Endothelial cell (in vitro differentiated cells): ENCODE measurements at places on chromosomes 6 and 20.
A peak's percentile ranks its signal among the peaks of the same experiment; 100 is the strongest.

GRCh38 chr20:43450841-43451799 lies 6.6 kb upstream of the SRSF6 start:
- H3K36me3 ChIP-seq = no peaks in the 10 kb centered on the region
- no peak overlapping the region for H3K4me3 ChIP-seq
- no peaks in the 10 kb centered on the region for H3K4me1 ChIP-seq
- no peak for DNase-seq
- H3K27me3 ChIP-seq = peaks cover 5% of the 10 kb centered on the region

GRCh38 chr20:57661746-57662455 lies 41.7 kb upstream of the ZBP1 start:
- peaks cover 32% of the 10 kb centered on the region for H3K36me3 ChIP-seq
- no peak overlapping the region for H3K4me3 ChIP-seq
- peaks cover 13% of the 10 kb centered on the region for H3K27me3 ChIP-seq
- peaks cover 22% of the 10 kb centered on the region for H3K4me1 ChIP-seq
- H3K27ac ChIP-seq = no peak overlapping the region
- no peak for DNase-seq

DNA sequence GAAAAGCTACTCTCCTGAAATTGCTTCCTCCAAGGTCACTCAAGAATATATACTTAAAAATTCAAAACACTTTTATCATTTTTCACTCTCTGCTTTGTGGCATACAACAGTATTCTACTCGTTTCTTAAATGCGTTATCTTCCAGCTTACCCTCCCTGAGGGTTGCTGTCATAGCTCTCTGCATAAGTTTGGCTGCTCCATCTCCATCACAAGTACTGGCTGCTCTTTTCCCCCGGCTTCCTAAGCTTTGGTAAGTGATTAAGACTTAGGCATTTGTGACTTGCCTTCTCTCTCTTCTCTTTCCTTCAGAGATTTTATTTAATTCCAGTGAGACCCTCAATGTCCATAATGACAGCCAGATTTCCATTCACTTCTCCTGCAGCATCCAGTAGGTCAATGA lies 128.3 kb downstream of the NKAIN2 start:
- no peaks in the 10 kb centered on the region for H3K27me3 ChIP-seq
- no peak for DNase-seq
- H3K4me3 ChIP-seq = no peak overlapping the region
- H3K4me1 ChIP-seq = no peaks in the 10 kb centered on the region

DNA sequence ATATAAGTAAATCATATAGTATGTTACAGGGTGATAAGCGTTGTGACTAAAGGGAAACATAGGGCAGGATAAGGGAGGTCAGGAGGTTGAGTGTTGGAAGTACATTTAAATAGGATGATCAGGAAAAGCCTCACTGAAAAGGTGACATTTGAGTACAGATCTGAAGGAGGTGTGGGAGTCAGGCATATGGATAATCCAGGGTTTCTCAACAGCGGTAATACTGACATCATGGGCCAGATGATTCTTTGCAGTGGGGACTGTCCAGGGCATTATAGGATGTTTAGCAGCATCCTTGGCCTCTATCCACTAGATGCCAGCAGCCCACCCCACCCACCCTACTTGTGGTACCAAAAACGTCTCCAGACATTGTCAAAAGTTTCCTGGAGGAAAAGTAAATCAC lies 292.6 kb upstream of the PREP start:
- DNase-seq = no peak
- H3K27ac ChIP-seq = no peak overlapping the region
- no peaks in the 10 kb centered on the region for H3K27me3 ChIP-seq
- H3K4me3 ChIP-seq = no peak overlapping the region
- no peaks in the 10 kb centered on the region for H3K4me1 ChIP-seq
- H3K36me3 ChIP-seq = no peaks in the 10 kb centered on the region

- no peak for DNase-seq
- no peak overlapping the region for H3K4me3 ChIP-seq
- no peaks in the 10 kb centered on the region for H3K27me3 ChIP-seq
- H3K36me3 ChIP-seq = no peaks in the 10 kb centered on the region
Observed at GRCh38 chr6:32092760-32093497, 16.2 kb downstream of the TNXB start.

- no peak overlapping the region for H3K27ac ChIP-seq
- no peak overlapping the region for H3K4me3 ChIP-seq
- no peaks in the 10 kb centered on the region for H3K4me1 ChIP-seq
- peaks cover 3% of the 10 kb centered on the region for H3K27me3 ChIP-seq
- no peak for DNase-seq
Observed at GRCh38 chr6:35534407-35535170, 21.9 kb upstream of the TULP1 start.

- no peaks in the 10 kb centered on the region for H3K4me1 ChIP-seq
- H3K4me3 ChIP-seq = no peak overlapping the region
- no peak overlapping the region for H3K27ac ChIP-seq
- H3K36me3 ChIP-seq = peaks cover 40% of the 10 kb centered on the region
Observed at GRCh38 chr20:3326779-3327521, 80.5 kb downstream of the DNAAF9 start.

DNA sequence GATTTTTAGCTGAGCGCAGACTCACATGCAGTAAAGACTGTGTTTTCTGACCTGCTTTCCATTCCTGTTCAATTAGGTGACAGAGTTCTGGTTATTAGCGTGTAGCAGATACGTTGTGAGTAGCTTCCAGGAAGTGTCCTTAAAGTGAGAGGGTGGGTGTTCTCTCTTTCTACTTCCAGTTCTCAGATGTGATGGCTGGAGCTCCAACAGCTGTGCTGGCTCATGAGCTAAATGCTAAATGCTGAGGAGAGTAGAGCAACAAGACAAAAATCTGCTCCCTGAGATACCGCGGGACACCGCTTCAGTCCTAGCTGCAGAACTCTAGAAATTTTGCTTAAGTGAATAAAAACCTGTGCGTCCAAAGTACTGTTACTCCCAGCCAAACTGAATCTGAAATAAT lies 38.2 kb upstream of the FYN start:
- peaks cover 3% of the 10 kb centered on the region for H3K27me3 ChIP-seq
- H3K27ac ChIP-seq = no peak overlapping the region
- H3K4me3 ChIP-seq = no peak overlapping the region
- peaks cover 4% of the 10 kb centered on the region for H3K36me3 ChIP-seq
- H3K4me1 ChIP-seq = no peaks in the 10 kb centered on the region

DNA sequence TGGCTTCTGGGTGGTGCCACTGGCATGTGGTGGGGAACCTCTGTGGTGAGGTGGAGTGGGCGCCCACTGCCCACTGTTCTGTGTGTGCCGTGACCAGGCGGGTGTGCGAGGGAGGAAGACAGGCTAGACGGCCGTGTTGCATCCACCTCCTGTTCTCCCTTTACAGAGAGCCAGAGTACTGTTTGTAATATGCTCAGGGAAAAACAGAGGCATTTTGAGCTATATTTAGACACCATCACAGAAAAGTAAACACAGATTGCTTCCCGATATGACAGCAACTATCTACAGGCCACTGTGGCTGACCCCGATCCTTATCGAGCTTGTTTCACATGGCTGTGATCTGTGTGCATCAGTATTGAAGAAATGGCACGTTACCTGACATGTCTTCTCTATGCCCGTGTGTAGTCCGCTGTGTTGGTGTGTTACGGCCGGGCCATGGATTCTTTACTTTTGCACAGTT lies 45.6 kb downstream of the ARID1B start:
- peaks cover 5% of the 10 kb centered on the region for H3K36me3 ChIP-seq
- DNase-seq = no peak
- no peak overlapping the region for H3K27ac ChIP-seq
- H3K4me1 ChIP-seq = peaks cover 27% of the 10 kb centered on the region

DNA sequence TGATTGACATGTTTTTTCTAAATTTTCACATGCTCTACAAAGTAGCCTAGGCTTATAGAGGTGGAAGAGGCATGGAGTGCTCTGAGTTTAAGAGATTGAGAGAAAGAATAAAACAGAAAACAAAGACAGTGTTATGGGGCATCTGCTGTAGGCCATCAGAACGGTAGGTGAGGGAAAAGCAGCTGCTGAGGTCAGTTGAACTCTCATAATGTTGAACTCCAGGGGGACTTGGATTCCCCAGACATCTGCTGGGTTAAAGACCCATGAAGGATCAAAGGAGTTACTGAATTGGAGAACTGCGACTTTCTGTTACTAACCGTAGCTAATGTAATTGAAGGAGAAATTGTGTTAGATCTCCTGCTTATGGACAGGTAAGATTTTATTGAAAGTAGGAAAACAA lies 333.9 kb downstream of the TFAP2B start:
- no peak overlapping the region for H3K27ac ChIP-seq
- no peaks in the 10 kb centered on the region for H3K27me3 ChIP-seq
- H3K4me3 ChIP-seq = no peak overlapping the region
- no peak for DNase-seq

DNA sequence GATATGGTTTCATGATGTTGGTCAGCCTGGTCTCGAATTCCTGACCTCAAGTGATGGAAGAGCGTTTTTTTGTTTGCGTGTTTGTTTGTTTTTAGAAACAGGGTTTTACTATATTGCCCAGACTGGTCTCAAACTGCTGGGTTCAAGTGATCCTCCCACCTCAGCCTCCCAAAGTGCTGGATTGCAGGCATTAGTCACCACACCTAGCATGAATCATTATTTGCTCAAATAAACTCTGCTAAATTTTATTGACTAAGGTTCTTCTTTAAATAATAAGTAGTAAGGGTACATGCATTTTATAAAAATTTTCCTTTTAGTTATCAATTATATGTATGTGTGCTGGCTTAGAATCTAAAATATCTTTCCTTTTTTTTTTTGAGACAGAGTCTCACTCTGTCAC lies 52.9 kb downstream of the ZBTB9 start:
- H3K4me3 ChIP-seq = no peak overlapping the region
- no peak for DNase-seq
- H3K27ac ChIP-seq = no peak overlapping the region
- H3K27me3 ChIP-seq = peaks cover 2% of the 10 kb centered on the region
- peaks cover 26% of the 10 kb centered on the region for H3K4me1 ChIP-seq

DNA sequence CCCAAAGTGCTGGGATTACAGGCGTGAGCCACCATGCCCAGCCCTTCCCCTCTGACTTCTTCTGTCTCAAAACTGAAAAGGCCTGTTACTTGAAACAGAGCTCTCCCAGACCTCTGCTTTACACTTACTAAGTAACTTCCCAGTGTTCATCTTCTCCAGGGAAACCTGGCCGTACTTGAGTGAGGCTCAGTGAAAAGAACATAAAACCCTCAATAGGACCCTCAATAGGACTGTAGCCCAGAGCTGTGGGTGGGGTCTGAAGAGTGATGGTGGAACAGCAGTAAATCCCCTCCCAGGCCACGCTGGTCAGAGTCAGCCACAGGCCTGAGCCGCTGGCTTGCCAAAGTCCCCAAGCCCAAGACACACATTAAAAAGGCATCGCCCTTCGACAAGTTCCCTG lies 145.4 kb downstream of the NFATC2 start:
- DNase-seq = no peak
- H3K4me3 ChIP-seq = no peak overlapping the region
- H3K36me3 ChIP-seq = no peaks in the 10 kb centered on the region
- peaks cover 41% of the 10 kb centered on the region for H3K4me1 ChIP-seq

GRCh38 chr20:60024245-60024644 lies 66.0 kb downstream of the CDH26 start:
- H3K27me3 ChIP-seq = peaks cover 1% of the 10 kb centered on the region
- no peak for DNase-seq
- H3K4me3 ChIP-seq = no peak overlapping the region

GRCh38 chr20:64247307-64247618 lies 8.3 kb upstream of the PCMTD2 start:
- H3K36me3 ChIP-seq = no peaks in the 10 kb centered on the region
- H3K27ac ChIP-seq = no peak overlapping the region
- no peak overlapping the region for H3K4me3 ChIP-seq
- no peaks in the 10 kb centered on the region for H3K4me1 ChIP-seq

GRCh38 chr6:127933137-127933536 lies 32.3 kb upstream of the THEMIS start:
- no peaks in the 10 kb centered on the region for H3K4me1 ChIP-seq
- DNase-seq = no peak
- H3K36me3 ChIP-seq = peaks cover 9% of the 10 kb centered on the region
- H3K27ac ChIP-seq = no peak overlapping the region
- no peaks in the 10 kb centered on the region for H3K27me3 ChIP-seq

GRCh38 chr20:58892141-58892931 lies 39.8 kb downstream of the GNAS start:
- peaks cover 20% of the 10 kb centered on the region for H3K27me3 ChIP-seq
- H3K4me1 ChIP-seq = peaks cover 53% of the 10 kb centered on the region
- peak overlapping the region; percentile 99 for H3K27ac ChIP-seq
- peaks cover 30% of the 10 kb centered on the region for H3K36me3 ChIP-seq

- H3K27ac ChIP-seq = no peak overlapping the region
- peaks cover 10% of the 10 kb centered on the region for H3K4me1 ChIP-seq
- no peaks in the 10 kb centered on the region for H3K36me3 ChIP-seq
- H3K4me3 ChIP-seq = no peak overlapping the region
- no peak for DNase-seq
- peaks cover 2% of the 10 kb centered on the region for H3K27me3 ChIP-seq
Observed at GRCh38 chr20:17473659-17474058, 57.5 kb downstream of the BFSP1 start.

- no peak overlapping the region for H3K4me3 ChIP-seq
- DNase-seq = no peak
- H3K27me3 ChIP-seq = no peaks in the 10 kb centered on the region
- H3K36me3 ChIP-seq = no peaks in the 10 kb centered on the region
Observed at GRCh38 chr6:126233192-126233591, 106.7 kb upstream of the CENPW start.

- DNase-seq = no peak
- no peaks in the 10 kb centered on the region for H3K27me3 ChIP-seq
- no peaks in the 10 kb centered on the region for H3K4me1 ChIP-seq
- no peak overlapping the region for H3K27ac ChIP-seq
Observed at GRCh38 chr6:65199121-65199520, 507.9 kb downstream of the EYS start.

GRCh38 chr20:25206063-25206403 lies 10.5 kb downstream of the ENTPD6 start:
- no peaks in the 10 kb centered on the region for H3K36me3 ChIP-seq
- H3K27me3 ChIP-seq = no peaks in the 10 kb centered on the region
- H3K27ac ChIP-seq = no peak overlapping the region
- DNase-seq = no peak
- H3K4me3 ChIP-seq = no peak overlapping the region
- no peaks in the 10 kb centered on the region for H3K4me1 ChIP-seq

- H3K36me3 ChIP-seq = peaks cover 57% of the 10 kb centered on the region
- peaks cover 84% of the 10 kb centered on the region for H3K4me1 ChIP-seq
Observed at GRCh38 chr20:48761023-48761785, 66.6 kb downstream of the PREX1 start.

DNA sequence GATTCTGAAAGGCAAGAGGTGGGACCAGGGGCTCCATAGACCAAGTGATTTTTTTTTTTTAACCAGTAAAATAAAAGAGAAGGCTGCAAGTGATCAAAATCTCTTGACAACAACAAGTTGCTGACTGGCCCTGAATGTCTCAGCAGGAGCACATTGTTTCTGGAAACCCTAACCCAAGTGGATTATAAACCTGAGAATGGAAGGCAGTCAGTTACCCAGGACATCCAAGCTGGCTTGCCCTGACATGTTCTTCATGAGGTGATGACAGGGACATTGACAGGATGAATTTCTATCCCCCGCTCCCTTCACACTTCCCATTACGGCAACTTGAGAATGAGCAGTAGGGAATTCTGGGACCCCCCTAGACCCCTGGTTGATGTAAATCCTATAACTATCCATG lies 49.6 kb upstream of the RIPOR2 start:
- H3K27ac ChIP-seq = no peak overlapping the region
- no peak overlapping the region for H3K4me3 ChIP-seq
- H3K4me1 ChIP-seq = peaks cover 2% of the 10 kb centered on the region
- H3K36me3 ChIP-seq = peaks cover 8% of the 10 kb centered on the region
